Right renal cortex interstitium (tissue), 3 donors: ENCODE measurements at places on chromosomes 4 and X.

- DNase-seq = no peak
These were observed 253.1 kb upstream of the EDA2R start for GRCh38 chrX:66892004-66892403.

- no peak for DNase-seq
These were observed 141.8 kb downstream of the MXRA5 start for GRCh38 chrX:3204606-3205005.

GRCh38 chrX:1911401-1912128 lies 296.7 kb downstream of the ASMT start:
- no peak for DNase-seq

- DNase-seq = no peak
These were observed 5.0 kb upstream of the SHROOM4 start for GRCh38 chrX:50818986-50819385.

DNA sequence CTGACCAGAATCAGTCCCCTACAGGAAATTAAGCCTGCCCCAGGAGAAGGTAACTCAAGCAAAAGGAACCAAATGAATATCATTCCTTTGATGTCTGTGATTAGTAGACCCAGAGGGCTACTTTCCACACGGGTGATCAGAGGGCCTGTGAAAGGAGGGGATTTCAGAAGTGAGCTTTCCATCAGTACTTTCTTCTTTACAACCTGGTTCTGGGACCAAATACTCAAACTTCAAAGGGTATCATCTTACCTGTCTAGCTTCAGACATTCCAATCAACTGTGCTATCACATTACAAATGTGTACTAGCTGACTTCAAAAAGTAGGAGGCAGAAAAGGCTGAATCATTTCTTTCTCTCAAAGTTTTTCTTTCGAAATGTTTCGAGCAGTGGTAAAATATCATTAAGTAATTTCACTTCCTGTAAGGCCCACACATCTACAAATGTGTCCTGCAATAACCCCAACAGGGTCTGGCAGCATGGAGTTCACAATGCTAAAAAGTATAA lies 23.9 kb downstream of the ACSL4 start:
- DNase-seq = no peak

GRCh38 chr4:188428935-188429334 lies 289.7 kb downstream of the TRIML1 start:
- DNase-seq = no peak

DNA sequence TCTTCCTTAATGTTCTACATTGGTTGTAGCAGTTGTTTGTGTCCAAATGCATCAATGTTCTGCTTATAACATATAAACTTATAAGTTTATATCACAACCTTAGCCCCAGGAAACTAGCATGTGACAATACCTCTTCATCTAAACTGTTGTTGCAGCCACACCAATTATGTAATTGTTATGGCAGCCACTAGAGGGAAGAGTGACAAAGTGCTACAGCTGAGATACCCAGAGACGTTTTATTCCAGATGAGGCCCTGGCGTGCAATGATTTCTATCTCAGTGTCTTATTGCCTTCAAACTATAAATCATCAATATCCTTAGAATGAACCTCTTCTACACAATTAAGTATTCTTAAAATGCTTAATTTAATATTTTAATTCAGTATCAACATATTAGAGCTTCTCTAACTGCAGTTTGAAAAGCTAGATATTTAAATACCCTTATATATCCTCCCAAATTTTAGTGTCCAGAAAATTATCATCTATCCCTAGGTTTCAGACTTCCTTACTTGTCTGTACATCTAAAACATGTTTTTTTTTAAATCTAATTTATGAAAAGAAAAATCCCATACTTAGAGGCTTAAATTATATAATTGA lies 171.6 kb downstream of the PCDH10 start:
- DNase-seq = no peak

- DNase-seq = no peak
These were observed 95.9 kb upstream of the RPS6KA3 start for GRCh38 chrX:20362268-20363267.

GRCh38 chr4:119646347-119647071 lies 17.9 kb upstream of the PDE5A start:
- DNase-seq = no peak

DNA sequence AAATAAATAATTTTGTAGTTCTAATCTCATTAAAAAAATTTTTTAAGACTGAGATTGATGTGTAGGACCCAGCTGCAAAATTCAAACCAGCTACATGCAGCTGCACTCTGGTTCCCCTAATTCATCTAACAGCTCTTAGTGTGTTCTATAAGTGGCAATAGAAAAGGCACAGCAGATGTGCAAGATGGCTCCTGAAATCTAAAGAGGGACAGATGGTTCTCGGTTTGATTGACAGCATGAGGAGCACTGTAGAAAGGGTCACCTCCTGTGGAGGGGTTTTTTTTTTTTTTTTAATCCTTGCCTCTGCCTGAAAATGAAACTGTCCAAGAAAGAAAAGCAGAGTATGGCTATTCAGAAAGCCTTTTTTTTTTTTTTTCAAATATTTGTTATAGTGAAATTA lies 16.9 kb upstream of the OCIAD1 start:
- DNase-seq = no peak

DNA sequence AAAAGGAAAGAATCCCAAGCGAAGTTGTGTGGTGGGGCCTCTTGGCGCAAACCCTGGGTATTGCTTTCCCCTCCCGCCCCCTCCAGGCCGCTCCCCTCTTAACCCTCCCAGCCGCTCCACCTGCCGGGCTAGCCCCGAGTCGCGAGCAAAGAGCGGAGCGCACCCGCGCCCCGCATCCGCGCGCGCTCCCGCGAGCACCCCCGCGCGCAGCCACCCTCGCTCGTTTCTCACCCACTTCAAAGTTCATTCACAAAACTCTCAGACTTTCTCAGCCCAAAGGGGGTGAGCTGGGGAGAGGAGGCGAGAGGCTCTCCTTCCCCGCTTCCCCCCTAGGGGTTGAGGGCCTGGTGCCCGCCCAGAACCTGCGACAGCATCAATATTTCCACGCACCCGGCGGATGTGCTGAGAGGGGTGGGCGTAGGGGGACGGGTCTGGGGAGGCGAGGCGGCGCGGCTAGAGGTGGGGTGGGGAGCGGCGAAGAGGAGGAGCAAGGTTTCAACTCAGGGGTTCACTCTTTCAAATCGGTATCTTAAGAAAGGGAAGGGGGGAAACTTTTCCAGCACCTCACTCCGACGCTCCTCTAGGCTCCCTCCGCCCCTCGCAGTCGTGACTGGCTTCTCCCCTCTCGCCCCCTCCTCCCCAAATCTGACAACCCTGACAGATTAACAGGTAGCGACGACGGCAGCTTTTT lies 1.8 kb downstream of the MAML3 start:
- DNase-seq = peak; percentile 46

DNA sequence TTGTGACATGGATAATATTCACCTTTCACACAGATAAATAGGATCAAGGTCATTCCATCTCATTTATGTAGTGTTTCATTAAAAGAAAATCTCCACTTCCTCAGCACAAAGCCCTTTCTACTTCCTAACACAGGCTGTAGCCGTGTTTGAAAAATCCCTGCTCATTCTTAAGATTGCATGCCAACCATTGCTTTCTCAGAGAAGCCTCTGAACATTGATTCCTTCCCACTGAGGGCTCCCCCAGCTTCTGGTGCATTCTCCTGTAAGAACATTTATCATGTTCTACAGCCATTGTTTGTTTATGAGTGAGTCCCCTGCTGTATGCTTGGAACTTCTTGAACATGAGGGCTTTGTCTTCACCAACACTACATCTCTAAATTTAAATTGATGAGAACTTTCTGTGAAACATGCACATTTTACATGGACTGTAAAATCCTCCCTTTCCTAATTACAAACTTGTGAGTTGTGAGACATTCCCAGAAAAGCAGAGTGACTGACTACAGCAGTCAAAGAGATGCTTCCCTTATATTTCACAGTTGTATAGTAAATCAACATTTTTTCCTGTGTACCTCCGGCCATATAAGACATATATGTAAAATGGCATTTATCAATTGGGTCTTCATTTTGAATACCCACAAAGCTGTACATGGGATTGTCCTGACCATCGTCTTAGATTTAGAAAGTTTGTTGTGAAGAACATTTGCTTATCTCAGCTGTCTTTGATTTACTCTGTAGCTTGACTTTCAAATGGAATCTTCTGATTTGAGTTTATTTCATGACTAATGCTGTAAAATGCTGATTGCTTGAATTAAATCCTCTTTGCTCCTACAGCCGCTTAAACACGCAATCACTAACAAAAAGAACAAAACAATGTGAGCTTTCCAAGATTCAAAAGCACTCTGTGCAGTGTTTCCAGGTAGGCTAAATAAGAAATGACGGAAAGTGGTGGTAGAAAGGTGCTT lies 600.5 kb upstream of the SLIT2 start:
- DNase-seq = no peak

DNA sequence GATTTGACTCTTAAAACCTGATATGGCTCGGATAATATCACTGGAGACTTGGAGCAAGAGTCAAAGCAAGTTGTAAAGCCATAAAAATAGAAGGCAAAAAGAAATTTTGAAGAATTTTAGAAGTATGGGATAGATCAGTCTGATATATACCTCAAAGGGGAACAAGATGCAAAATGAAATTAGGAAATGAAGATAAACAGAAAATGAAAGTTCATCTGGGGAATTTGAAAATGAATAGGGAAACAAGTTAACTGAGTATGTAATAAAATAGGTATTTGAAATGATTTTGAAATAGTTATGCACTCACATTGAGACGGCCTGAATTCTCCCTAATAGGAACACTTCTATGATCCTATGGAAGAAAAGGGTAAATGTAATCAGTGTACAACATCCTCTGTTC lies 5.7 kb downstream of the CYP2U1 start:
- no peak for DNase-seq

- no peak for DNase-seq
These were observed 34.9 kb downstream of the MGST2 start for GRCh38 chr4:139700568-139700967.

DNA sequence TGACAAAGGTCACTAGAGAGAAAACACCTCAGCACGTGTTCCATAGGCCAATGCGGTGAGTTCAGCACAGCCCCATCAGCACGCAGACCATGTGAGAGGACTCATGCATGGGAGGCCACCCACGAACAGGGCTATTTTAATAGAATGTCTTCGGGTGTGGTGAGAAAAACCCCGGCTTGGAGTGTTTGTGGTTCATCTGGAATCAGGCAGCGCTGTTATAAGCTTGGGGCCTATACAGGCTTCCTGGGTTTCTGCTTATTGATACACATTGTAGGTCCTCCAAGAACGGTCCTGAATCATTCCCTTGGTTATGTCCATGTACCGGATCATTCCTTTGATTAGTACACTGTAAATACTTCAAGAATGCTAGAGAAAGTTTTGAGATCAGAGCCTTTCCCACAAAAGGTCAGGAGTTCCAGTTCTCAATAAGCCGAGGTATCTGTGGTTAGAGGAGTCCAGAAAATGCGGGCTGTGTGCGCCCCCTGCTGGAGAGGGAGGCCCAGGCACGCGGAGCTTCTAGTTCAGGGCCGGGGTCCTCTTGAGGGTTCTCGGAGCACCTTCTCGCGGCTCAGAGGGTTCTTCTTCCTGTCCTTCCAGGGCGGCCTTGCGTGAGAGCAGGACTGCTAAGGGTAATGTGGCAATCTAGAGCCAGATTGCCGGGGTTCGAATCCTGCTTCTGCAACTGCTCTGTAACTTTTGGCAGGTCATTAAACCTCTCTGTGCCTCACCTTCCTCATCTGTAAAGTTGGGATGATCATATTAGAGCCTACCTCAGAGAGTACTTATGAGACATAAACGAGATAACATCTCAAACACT lies 51.8 kb downstream of the TLR10 start:
- DNase-seq = peak; percentile 69

DNA sequence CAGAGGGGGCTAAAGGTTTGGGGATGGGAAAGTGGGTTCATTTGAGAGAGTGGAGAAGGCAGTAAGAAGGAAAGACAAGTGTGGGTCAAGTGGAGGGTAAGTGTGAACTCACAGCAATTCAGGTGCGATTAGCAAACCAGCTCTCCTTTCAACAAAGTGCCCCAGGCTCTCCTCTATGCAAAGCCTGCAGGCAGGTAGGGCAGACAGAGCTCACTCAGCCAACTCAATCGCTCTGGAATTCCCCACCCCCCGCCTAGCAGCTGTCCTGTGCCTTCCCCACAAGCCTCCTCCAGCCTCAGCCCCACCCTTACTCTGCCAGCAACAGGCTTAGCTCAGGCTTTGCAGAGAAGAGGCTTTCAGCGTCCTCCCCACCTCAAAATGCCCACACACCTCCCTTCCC lies 14.8 kb upstream of the MAMLD1 start:
- no peak for DNase-seq

- DNase-seq = no peak
These were observed 237.8 kb upstream of the PGRMC2 start for GRCh38 chr4:128525387-128525786.

DNA sequence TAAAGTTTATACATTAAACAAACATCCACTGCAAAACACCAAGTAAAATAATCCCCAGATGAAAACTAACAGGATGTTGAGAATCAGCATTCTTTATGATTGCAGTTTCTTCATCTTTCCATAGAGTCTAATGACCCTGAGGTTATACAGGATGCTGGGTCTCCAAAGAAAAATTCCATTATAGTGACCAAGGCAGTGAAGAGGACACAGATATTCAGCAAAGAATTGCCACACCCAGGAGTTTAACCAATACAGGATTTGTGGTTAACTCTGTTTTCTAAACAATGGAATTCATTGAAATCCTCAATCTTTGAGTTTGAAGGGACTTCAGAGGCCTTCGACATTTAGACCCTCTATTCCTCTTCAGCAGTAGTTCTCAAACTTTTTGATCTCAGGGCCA lies 76.2 kb upstream of the ESX1 start:
- no peak for DNase-seq

DNA sequence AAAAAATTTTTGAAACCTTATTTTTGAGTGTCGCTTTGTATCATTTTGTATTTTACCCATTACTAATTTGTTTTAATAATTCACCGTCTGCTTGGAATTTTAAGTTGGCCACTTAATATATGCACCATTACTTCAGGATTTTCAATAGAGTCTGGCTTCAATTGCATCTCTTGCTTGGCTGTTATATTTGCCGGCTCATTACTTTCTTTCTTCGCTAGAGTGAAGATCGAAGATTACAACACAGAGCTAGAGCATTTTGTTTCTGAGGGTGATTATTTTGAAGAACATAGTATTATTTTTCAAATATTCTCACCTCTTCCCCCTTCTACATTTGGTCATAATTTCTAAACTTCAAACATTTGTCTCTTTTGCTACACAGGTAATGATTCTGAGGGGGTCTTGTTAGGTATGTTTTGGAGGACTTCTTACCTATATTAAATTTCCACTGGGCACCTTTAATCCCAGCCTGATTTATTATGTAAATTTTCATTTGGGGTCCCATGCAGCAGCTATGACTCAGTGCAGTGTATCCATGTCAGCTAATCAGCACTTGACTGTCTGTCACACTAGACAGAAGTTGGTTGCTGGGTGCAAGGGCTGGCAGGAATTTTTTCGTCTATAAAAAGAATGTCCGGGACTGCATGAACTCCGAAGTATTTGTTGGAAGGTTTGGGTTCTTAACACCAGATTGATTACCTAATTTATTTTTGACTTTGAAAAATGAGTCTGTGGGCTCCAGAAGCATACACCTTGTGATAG lies 18.6 kb downstream of the TBC1D1 start:
- DNase-seq = no peak

DNA sequence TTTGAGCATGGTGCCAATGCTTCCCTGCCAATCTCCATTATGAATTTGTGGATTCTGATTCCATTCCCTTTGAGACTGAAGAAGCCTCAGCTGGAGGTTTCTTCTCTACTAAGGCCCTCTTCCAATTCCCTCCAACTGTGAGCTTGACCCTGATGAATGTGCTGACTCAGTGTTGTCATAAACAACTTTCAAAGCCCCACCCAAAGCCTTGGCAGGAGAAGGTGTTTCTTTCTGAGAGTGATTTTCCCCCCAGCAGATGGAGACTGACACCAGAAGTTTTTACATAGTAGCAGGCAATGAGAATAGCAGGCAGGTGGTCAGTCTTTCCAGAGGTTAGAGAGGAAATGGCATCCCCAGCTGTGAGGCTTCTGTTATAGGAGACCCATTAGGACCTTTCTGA lies 53.1 kb downstream of the OCRL start:
- no peak for DNase-seq
